ENCODE measurements at places on chromosomes 5 and 9.

- no peaks in the 10 kb centered on the region for H3K27me3 ChIP-seq
- H3K27ac ChIP-seq = no peak overlapping the region
- H3K4me3 ChIP-seq = no peak overlapping the region
- DNase-seq = no peak
- H3K4me1 ChIP-seq = no peaks in the 10 kb centered on the region
- H3K36me3 ChIP-seq = peaks cover 9% of the 10 kb centered on the region
These were observed 47.5 kb downstream of the VPS13A start for GRCh38 chr9:77224746-77225312.

DNA sequence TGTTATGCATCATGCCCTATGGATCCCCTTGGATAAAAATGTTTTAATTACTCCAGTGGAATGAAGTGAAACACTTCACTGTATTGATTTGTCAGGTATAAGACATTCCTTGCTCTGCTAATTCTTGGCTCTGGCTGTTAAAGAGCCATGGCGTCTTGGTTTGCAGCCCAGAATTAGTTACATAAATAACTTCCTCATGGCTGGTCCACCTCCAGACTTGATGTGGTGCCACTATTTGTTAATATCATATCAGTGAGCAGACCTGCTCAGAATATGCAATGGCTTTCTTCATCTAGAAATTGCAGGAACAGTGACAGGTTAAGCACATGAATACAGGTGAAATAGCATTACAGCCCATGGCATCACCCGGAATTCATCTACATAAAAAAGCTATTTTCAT is 446.9 kb upstream of the GRIN3A start:
- peak overlapping the region; percentile 19 for H3K27ac ChIP-seq
- H3K36me3 ChIP-seq = no peaks in the 10 kb centered on the region
- no peaks in the 10 kb centered on the region for H3K27me3 ChIP-seq
- no peak overlapping the region for H3K4me3 ChIP-seq
- peak; percentile 38 for DNase-seq
- H3K4me1 ChIP-seq = no peaks in the 10 kb centered on the region

- no peak overlapping the region for H3K27ac ChIP-seq
- no peaks in the 10 kb centered on the region for H3K27me3 ChIP-seq
- H3K4me3 ChIP-seq = no peak overlapping the region
- H3K36me3 ChIP-seq = peaks cover 38% of the 10 kb centered on the region
These were observed 23.9 kb downstream of the SRP19 start for GRCh38 chr5:112885001-112885400.

DNA sequence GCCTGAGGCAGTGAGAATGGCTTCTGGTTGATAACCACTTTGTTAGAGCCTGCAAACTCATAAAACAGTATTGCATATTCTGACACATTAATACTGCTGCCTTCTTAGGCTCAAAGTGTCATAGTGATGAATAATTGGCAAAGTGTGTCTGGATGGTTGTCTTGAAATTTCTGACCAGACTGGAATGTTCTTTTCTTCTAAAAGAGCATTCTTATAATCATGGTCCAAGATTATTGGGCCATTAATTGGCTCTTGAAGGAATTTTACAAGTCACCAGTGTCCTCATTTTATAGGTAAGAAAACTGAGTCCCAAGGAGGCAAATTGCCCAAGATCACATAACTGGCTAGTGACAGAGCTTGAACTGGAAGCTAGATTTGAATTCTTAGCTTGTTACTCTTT is 111.7 kb downstream of the PCSK1 start:
- no peak for DNase-seq
- no peaks in the 10 kb centered on the region for H3K27me3 ChIP-seq
- H3K4me3 ChIP-seq = no peak overlapping the region
- H3K4me1 ChIP-seq = no peaks in the 10 kb centered on the region
- no peaks in the 10 kb centered on the region for H3K36me3 ChIP-seq
- H3K27ac ChIP-seq = no peak overlapping the region

DNA sequence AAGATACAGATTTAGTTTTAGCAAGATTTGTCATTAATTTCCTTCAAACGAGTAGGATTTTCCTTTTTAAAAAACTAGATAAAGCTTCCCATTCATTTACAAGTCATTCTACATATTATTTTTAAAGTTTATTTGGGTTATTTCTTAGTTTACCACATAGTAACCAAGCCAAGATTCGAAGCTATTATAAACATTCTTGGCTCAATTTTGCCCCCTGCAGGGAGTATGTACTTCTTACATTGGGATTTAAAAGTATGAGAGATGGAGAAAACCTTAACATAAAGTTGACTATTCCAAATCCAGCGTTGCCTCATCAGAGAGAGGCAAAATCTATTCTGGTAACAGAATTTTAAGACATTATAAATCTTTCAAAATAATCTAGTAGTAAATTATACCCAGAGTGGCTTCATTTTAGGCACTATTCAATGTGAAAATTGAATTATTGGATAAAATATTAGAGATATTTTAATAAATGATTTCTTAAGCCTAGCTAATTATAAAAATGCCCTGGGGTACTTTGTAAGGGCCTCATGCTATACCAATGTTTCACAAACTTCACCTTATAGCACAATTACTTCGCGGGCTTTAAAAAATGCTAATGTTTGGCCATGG is 39.1 kb downstream of the FBN2 start:
- no peaks in the 10 kb centered on the region for H3K36me3 ChIP-seq
- H3K27me3 ChIP-seq = no peaks in the 10 kb centered on the region
- H3K4me3 ChIP-seq = no peak overlapping the region
- no peak overlapping the region for H3K27ac ChIP-seq
- no peaks in the 10 kb centered on the region for H3K4me1 ChIP-seq
- DNase-seq = no peak

DNA sequence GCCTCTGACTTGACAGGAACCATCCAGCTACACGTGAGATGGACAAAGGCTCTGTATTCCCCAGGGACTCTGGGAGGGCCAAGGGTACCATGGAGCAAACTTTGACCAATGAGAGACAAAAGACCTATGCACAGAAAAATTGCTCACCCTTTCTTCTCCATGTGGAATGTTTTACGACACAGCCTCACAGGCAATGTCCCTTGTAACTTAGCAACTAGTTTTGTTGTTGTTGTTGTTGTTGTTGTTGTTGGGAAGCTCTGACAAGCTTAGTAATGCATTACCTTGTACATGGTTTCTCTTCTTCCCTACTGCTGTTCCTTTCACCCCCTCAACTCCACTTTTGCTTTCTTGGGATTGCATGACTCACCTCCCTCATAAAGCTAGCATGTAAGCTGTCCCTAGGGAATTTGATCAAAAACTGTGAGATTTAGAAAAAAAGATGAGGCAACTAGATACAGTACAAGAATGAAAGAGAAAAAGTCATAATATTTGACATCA is 550.9 kb downstream of the RAB3C start:
- no peak overlapping the region for H3K4me3 ChIP-seq
- no peaks in the 10 kb centered on the region for H3K27me3 ChIP-seq
- H3K27ac ChIP-seq = no peak overlapping the region
- DNase-seq = no peak
- H3K36me3 ChIP-seq = no peaks in the 10 kb centered on the region
- H3K4me1 ChIP-seq = no peaks in the 10 kb centered on the region

DNA sequence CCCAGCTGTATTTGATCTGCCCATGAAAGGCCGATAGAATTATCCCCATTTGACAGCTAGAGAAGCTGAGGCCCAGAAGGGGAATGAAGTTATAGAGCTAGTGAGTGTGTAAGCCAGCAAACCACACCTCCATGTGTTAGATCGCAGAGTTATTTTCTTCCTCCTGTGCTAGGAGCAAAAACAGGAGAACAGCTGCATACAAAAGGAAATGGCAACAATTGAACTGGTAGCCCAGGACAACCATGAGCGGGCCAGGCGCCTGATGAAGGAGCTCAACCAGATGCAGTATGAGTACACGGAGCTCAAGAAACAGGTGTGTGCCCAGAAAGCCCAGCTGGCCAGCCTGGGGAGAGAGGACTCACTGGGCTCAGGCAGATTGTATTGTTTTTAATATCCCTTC is 30.4 kb downstream of the RAB14 start:
- H3K27me3 ChIP-seq = no peaks in the 10 kb centered on the region
- H3K36me3 ChIP-seq = peaks cover 4% of the 10 kb centered on the region
- H3K27ac ChIP-seq = no peak overlapping the region
- no peaks in the 10 kb centered on the region for H3K4me1 ChIP-seq

DNA sequence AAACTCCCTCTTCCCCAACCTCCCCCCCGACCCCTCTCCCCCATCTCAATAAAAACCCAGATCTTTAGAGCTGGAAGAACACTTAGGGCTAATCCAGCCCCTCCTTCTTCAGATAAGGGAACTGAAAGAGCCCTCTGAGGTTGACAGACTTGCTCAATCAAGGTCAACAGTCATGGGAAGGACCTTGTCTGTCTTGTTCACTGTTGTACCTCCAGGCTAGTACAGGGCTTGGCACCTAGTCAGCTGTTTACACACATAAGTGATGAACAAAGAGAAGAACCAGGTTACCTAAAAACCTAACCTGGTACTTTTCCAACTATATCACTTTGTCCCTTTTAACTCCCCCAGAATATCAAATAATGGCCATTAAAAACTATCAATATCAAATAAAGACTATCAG is 2.4 kb downstream of the TTC39B start:
- no peaks in the 10 kb centered on the region for H3K36me3 ChIP-seq
- H3K4me1 ChIP-seq = no peaks in the 10 kb centered on the region
- DNase-seq = no peak
- H3K27ac ChIP-seq = no peak overlapping the region
- no peak overlapping the region for H3K4me3 ChIP-seq
- H3K27me3 ChIP-seq = no peaks in the 10 kb centered on the region

Data from pancreas (tissue), 10 donors.